ENCODE measurements at places on chromosomes 1 and 21.

DNA sequence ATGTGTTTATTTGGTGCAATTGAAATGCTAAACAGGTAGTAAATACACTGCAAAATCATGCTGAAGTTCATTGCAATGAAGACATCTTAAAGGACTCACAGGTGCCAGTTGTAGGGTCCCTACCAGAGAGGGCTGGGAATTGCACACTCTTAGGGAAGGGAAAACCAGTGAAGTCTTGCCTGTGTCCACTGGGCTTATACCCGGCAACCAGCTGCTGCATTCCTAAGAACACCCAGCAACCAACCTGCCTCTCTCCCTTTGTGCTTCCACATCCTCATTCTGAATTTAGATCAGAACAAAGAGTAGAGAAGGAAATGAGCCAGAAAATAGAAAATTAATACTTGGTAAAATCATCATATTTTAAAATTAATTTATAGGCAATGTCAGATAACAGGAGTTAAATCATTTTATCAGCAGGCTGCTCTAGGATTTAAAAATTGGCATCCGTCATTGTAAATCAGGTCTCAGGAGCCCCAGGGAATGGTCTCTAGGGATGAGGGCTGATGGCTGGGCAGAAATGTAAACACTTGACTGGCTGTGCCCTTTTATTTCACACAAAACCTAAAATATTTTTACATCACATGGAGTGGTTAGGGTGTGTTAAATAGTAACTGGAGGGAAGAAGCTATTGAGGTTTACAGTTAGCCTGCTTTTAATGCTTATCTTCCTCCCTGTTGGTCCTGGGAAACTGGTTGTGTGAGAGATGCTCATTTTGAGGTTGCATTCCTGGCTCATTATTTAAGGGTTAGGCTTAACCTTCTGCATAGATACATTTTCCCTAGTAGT lies 31.3 kb downstream of the PTGFRN start:
- no peak for DNase-seq

DNA sequence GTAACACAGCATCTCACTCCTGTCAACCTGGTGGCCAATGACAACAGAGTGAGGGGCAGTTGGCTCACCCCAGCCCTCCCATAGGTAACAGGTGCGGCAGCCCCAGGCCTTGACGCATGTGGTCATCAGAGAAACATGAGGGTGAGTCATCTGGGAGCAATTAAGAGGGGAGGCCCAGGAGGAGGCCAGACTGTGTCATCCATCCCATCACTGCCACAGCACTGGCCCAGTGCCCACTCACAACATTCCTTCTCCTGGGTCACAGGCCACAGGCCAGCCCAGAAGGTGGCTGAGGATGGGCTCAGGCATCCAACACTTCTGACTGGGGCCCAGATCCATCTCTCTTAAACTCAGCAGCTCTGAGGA lies 17.1 kb downstream of the TEX35 start:
- DNase-seq, result peak; percentile 96

DNA sequence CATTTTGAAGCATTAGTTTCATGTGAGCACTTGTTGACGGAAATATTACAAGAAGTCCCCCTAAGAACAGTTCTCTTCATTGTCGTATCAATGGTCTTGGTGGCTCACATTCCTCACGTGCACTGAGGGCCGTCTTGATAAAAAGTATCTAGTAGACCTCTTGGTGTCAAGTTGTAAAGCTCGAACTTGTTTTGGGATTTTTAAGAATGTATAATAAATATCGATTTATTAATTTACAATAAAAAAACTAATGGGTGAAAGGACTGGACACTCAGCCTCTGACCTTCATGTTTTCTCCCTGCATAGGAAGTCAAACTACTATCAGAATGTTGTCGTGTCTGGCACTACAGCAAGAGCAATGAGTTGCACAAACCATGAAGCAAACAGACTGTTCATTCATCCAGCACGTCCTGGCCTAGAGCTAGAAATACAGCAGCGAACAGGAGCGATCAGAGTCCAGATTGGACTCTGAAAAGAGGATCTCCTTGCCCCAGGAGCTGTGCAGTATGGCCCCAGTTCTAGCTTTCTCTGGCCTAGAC lies 319.2 kb downstream of the SMYD3 start:
- DNase-seq, result no peak

DNA sequence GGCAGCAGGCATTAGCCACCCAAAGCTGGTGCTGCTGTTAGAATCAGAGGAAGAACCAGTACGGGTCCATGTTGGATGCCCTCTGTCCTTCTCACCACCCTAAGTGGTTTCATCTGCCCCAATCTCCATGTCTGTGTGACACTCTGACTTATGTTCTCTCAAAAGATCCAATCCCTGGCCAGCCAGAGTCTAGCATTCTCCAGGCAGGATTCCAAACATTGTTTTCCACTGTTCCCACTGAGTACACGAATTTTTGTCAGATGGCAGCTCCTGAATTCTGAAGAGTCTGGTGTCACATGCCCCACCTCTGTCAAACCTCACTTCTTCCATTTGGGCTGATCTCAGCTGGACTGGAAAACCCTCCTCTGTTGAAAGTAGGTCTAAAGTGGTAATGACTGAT lies 166.0 kb downstream of the DISC1 start:
- DNase-seq, result no peak

GRCh38 chr1:208595745-208596144 lies 351.6 kb upstream of the PLXNA2 start:
- DNase-seq, result peak; percentile 82

GRCh38 chr1:169568497-169568896 lies 17.8 kb downstream of the F5 start:
- DNase-seq, result no peak

DNA sequence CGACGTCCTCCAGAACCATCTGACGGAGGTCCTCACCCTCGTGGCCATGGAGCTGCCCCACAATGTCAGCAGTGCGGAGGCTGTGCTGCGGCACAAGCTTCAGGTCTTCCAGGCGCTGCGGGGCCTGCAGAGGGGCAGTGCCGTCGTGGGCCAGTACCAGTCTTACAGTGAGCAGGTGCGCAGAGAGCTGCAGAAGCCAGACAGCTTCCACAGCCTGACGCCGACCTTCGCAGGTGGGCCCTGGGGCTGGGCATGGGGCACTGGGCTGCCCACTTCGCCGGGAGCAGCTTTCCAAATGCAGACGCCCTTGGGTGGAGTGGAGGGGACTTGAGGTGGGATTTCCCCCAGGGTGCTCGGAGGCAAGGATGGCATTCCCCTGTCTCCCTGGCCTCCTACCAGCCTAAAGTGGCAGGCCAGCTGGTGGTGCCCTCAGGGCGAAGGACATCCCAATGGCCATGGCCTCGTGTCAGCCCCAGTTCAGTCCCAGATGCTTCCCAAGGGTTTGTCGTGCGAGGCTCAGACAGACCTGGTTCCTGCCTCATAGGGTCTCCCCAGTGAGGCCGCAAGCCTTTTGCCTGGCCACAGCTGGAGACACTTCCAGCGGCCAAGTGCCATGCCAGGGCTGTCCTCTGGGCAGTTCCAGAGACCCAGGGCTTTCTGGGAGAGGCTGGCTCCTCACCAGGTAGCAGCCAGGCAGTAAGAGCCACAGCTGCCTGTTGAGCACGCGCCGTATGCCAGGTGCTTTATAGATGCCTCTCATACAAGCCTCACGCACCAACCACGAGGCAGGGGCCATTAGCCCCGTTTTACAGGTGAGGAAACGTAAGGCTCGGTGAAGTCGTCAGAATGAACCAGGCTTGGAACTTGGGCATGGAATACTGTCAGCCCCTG lies 27.8 kb downstream of the H6PD start:
- no peak for DNase-seq

DNA sequence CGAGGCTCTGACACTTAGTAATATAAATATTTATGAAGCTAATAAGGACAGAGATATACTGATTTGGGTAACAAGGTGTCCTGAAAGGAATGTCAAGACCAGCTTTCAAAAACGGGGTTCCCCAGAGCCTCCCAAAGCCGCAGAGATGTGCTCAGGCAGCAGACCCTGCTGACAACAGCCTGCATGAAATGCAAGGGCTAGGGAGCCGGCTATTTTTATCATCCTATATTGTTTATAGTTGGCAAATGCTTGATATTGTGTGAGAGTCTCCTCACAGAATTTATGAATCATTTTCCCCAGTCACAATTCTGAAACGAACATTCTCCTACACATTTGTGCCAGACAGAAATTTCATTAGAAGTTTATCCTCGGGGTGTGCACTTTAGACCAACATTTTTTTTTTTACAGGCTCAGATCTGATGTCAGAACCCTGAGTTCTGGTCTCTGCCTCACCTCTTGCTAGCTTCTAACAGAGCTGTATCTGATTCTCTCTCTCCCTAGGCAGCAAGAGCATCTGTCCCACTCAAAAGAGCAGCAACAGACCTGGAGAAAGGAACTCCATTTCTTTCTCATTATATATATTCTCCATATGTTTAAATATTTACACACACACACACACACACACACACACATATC lies 302.3 kb upstream of the PLD5 start:
- DNase-seq, result no peak
